ENCODE measurements at places on chromosomes 12 and 14.
A peak's percentile ranks its signal among the peaks of the same experiment; 100 is the strongest.

GRCh38 chr14:71583194-71583593 is 349.0 kb upstream of the RGS6 start:
- DNase-seq, result peak; percentile 13

DNA sequence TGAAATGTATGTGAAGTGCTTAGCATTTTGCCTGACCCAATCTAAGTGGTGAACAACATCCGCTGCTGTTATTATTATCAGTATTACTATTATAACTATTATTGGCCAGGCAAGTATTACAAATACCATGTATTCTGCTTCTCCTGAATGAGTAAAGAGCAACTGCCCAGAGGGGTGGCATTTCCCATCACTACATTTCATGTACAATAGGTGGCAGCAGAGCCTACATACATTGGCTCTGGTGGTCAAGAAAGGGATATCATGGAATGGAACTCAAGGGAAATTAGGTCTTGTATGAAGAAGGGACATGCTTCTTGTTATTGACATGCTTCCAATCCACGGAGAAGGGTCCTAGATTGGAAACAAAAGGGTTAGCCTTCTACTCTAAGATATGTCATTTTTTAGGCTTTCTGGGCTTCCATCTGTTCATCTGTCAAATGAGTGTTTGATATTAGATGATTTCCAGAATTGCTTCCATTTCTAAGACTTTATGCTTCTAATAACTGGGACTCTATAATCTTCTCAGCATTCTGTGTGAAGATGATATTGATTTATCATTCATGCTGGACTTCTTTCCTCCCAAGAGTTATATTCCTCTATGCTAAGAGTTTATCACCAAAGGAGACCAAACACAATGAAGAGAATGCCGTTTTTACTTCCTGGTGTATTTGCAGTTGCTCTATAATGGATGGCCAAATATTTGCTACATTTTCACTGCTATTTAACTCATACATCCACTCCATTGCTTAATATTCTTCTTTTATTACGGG is 239.1 kb downstream of the SSPN start:
- peak; percentile 31 for DNase-seq

- DNase-seq, result no peak
Observed at GRCh38 chr12:31337952-31338351, 12.0 kb upstream of the SINHCAF start.

- no peak for DNase-seq
Observed at GRCh38 chr14:36513451-36514277, 6.4 kb downstream of the NKX2-1 start.

DNA sequence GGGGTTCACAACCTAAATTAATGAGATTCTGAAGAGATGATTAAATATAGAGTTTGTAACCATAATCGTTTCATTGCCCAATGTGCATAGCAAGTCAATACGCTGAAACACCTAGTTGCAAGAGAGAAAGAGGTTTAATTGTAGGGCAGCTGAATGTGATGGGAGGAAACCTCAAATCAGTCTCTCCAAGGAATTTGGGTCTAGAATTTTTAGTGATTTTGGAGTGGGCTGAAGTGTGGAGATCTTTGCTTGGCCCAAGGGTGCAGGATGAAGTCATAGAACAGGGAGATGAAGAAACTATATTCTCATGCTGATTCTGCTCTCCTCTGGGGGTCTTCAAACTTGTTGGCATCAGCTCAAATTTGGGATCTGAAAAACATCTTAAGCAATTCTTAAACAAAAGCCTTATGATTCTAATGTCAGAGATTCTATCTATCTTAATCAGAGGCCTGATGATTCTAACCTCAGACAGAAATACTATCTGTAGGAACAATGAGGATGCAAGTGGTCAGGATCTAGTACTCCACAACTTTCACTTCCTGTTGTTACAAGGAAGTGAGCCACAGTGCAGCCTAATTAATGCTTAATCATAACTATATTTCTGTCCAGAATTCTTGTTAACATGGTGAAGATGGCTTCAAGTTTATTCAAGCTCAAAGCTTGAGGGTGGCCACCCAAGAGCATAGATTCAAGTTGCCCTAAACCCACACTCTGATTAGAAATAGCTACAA is 80.2 kb upstream of the FUT8 start:
- DNase-seq, result no peak

DNA sequence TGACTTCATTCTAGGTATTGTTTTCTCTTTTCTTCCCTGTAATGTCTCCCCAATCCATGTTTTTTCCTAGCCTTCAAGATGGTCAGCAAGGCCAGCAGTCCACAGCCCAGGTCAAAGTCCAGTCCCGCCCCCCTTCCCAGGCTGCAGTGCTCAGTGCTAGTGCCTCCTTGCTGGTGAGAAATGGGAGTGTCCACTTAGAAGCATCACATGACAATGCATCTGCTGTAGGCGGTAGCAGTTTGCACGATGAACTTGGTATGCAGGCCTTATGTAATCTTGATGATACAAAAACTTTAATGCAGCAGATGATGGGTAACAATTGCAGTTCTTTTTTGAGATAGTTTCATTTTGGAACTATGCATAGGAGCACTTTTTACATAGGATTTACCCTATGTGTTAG is 88.4 kb downstream of the PCNX1 start:
- no peak for DNase-seq

- no peak for DNase-seq
Observed at GRCh38 chr14:88143810-88144209, 138.9 kb downstream of the GPR65 start.

DNA sequence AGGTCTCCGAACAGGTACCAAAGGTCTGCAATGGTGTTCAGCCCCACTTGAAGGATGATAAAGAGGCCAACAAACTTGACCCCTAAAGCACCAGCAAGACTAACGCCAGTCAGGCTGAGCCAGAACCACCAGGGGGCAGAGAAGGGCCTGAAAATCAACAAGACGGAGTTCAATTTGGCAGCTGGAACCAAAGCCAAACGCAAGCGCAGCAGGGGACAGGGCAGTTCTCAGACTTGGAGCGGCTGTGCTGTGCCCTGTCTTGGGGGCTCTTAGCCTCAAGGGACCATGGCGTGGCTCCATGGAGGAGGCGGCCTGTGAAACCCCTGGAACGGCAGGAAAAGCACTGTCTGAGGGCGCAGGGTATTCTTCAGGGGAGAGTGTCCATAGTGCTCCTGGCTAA is 19.6 kb downstream of the POMT2 start:
- peak; percentile 75 for DNase-seq

- DNase-seq, result no peak
Observed at GRCh38 chr14:103520657-103521437, 1.8 kb downstream of the CKB start.

GRCh38 chr12:68028647-68029046 is 39.4 kb downstream of the IFNG-AS1 start:
- DNase-seq, result no peak

GRCh38 chr12:13727707-13728195 is 253.7 kb downstream of the GRIN2B start:
- DNase-seq, result no peak

DNA sequence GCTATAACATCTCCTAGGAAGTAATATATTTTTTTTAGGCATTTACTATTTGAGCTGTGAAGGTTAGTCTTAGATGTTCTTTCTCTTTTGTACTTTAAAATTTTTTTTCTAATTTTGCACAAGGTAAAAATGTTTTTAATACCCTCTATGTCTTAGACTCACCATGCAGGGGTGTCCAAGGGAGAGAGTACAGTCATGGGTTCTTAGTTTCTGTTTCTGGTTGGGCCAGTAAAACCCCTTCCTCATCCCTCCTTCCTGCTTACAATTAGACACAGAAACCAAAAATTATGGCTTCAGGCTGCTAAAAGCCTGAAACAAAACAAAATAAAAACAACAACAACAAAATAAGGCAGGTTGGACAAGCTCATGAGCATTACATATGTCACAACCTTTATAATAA is 193.0 kb downstream of the SYT1 start:
- no peak for DNase-seq
